NCI-H526 (cell line): ENCODE measurements at places on chromosomes 12 and 14.
A peak's percentile ranks its signal among the peaks of the same experiment; 100 is the strongest.

DNA sequence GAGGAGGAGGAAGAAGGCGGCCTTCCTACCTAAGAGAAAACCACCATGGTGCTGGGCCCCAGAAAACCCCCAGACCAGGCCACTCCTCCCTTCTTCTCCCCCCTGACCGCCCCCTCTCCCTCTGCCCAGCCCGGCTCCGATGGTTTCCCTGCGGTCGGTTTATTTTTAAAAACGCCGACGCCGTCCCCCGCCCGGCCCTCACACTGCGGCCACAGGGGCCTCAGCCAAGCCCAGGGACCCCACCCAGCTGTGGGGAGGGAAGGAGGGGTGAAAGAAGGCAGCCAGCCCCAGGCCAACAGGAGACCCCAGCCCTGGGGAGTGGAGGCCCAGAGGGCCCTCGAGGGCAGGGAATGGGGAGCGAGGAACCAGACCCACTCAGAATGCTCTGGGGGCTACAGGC is 3.4 kb downstream of the SP7 start:
- DNase-seq = no peak

GRCh38 chr12:80702889-80703805 is 4.3 kb upstream of the MYF6 start:
- DNase-seq = peak; percentile 4

GRCh38 chr14:61961369-61961768 is 199.1 kb downstream of the SNAPC1 start:
- no peak for DNase-seq

DNA sequence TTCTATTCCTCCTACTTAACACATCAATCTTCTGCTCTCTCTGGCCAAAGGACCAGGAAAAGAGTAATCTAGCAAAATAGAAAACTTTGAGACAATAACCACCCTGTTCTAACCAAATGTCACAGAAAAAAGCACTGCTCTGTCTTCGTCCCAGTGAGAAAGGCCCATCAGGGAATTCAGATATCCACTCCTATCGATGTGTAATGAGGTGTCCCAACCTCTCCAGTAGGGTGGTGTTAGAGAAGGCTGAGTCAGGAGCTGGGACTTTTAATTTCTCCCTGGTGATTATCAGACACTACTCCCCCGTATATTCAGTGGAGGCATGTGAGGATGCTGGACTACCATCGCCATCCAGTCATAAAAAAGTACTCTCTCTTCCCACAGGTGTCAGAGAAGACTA is 130.3 kb downstream of the TMTC3 start:
- DNase-seq = no peak

DNA sequence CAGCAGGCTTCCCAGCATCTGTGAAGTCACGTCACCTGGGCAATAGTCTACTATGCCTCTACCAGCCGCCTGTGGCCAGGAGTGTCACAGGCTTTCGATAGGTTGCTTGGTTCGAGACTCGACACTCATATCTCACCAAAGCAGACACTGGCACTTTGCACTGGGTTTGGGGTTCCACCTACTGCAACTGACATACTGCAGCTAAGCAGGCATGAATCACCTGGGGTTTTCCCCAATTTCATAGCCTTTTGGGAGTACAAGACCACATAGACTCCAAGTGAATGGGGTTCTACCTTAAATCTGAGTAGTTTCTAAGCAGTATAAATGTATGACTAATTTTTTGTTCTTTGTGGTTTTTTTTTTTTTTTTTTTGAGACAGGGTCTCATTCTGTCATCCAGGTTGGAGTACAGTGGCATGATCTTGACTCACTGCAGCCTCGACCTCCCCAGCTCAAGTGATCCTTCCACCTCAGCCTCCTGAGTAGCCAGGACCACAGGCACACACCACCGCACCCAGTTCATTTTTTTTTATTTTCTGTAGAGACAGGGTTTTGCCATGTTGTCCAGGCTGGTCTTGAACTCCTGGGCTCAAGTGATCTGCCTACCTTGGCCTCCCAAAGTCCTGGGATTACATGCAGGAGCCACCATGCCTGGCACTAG is 32.1 kb downstream of the DMAC2L start:
- no peak for DNase-seq

- no peak for DNase-seq
These were observed 61.8 kb downstream of the PITPNM2 start for GRCh38 chr12:123089140-123089539.

- DNase-seq = no peak
These were observed 15.2 kb downstream of the SCNN1A start for GRCh38 chr12:6360080-6360571.

GRCh38 chr12:57175428-57176138 is 28.2 kb upstream of the LRP1-AS start:
- peak; percentile 89 for DNase-seq

- no peak for DNase-seq
These were observed 397.6 kb downstream of the BCAT1 start for GRCh38 chr12:24551163-24551786.

DNA sequence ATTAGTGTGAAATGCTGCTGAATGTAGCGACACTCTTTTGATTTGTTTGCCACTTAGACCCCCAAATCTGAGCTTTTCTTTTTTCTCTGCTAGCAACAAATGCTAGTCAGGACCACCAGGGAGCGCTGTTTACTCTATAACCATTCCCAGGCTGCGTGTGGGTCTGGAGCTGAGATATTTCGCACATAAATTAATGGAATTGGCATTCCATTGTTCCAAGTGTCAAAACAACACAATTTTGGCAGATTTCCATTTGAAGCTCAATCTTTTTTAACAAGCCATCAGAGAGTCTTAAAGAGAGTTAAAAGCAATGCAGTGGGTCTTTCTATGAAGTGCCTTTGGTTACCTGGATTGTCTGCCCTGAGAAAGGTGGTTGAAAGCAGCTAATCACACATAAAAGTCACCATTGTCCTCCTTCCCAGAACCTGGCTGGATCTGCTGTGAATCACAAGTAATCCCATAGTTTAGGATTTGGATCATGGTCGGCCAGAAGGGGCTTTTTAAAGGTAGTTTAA is 7.4 kb upstream of the TMEM132C start:
- peak; percentile 76 for DNase-seq

DNA sequence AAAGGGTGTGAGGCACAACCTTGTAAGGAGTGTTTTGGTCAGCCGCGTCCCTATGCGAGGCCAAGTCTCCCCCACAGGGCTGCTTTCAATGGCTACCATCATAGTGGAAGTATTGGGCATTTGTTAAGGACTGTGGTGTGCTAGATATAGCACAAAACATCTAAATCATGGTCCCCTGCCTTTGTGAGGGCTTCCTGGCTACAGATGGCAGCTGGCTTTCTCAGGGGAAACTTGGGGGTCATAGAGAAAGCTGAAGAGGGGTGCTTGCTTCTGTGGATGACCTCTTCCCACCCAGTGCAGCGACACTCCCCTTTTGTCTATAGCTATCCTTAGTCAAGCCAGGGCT is 315.8 kb downstream of the ZFP36L1 start:
- DNase-seq = no peak

DNA sequence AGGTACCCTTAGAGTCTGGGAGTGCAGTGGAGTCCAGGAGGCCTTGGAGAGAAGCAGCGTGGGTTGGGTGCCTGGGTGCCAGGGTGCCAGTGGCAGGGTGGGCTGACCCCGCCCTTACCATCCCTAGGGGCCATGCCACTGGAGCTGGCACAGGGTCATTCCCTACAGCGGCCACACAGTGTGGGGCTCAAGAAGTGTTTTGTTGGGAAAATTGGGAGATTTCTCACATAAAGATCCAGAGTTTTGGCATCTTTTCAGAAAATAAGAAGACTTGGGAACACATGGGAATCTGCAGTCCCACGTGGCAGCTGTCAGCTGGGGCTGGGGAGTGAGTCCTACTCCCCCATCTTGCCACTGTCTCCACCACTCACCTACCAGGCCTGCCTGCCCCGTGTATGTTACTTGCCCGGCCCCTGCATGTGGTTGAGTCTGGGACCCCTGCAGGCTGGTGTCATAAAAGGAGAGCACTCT is 4.2 kb downstream of the VASH1 start:
- DNase-seq = no peak

GRCh38 chr12:75315518-75315917 is 14.6 kb downstream of the CAPS2 start:
- no peak for DNase-seq

- DNase-seq = no peak
These were observed 693.8 kb downstream of the BCL11B start for GRCh38 chr14:98578204-98578603.

- peak; percentile 59 for DNase-seq
These were observed 8.4 kb upstream of the TBX3 start for GRCh38 chr12:114692186-114693058.

- DNase-seq = no peak
These were observed 112.2 kb downstream of the SLC16A7 start for GRCh38 chr12:59708064-59708463.

GRCh38 chr12:125140279-125141209 is 75.3 kb downstream of the AACS start:
- no peak for DNase-seq

GRCh38 chr12:77032406-77032805 is 33.0 kb downstream of the E2F7 start:
- DNase-seq = no peak

GRCh38 chr14:94052662-94053061 is 26.5 kb downstream of the OTUB2 start:
- DNase-seq = no peak

DNA sequence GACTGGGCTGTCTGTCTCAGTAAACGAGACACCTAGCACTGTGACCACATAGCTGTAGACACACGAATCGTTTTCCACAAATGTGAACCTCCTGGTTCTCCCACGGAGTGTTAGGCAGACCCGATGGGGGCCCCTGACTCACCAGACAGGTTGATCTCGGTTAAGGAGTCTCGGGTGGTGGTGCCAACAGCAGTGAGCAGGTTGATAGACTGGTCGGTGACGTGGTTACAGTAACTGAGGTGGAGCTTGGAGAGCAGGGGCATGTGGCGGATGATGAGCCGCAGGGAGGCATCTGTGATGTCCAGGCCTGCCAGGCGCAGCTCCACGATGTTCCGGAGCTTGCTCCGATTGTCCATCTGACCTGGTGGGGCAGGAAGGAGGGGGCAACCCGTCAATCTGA is 39.8 kb downstream of the RNF34 start:
- no peak for DNase-seq

- DNase-seq = no peak
These were observed 27.1 kb upstream of the GPR68 start for GRCh38 chr14:91271639-91272038.
